ENCODE measurements at places on chromosomes 2 and 18. TPM values are rescaled to one million over a fixed set of nuclear protein-coding genes. Genes with fewer than 3 reads are reported as not detected.

Gene GALR1
- not detected for total RNA-seq

Gene PTPRN
- total RNA-seq = 23.5 TPM

Gene VSNL1
- 0.66 TPM for total RNA-seq

Gene ST8SIA5
- total RNA-seq = not detected

Gene NAT8
- total RNA-seq = not detected

Gene FLACC1
- 1.3 TPM for total RNA-seq

Gene KIAA2012
- not detected for total RNA-seq

Gene MYO7B
- total RNA-seq = 0.13 TPM

Gene SERPINB2
- total RNA-seq = 14.4 TPM

Gene HIBCH
- total RNA-seq = 15.8 TPM

Gene RFTN2
- 3.5 TPM for total RNA-seq

Gene HPCAL1
- 32.0 TPM for total RNA-seq

Gene PRR30
- total RNA-seq = not detected

Gene THSD7B
- total RNA-seq = 1.4 TPM

Gene SLC11A1
- 0.13 TPM for total RNA-seq

Gene IL1B
- total RNA-seq = 11.9 TPM

Gene C1QL2
- not detected for total RNA-seq

Gene ONECUT2
- not detected for total RNA-seq

Gene FAM228A
- 3.2 TPM for total RNA-seq

Gene NCKAP1
- total RNA-seq = 211 TPM

Gene ELOA2
- total RNA-seq = not detected

Gene TMEM18
- 12.3 TPM for total RNA-seq

Gene MAPK4
- total RNA-seq = under 0.01 TPM

Gene ANKRD62
- total RNA-seq = not detected

Gene SCN9A
- 23.8 TPM for total RNA-seq

Gene HOXD1
- total RNA-seq = not detected

Gene ARHGAP25
- total RNA-seq = 0.10 TPM

Gene IL1F10
- not detected for total RNA-seq

Gene SPHKAP
- 0.13 TPM for total RNA-seq

Gene CRACDL
- total RNA-seq = 0.03 TPM

Gene LOXL3
- 110 TPM for total RNA-seq

Gene CFAP53
- total RNA-seq = 0.46 TPM

Gene CMPK2
- total RNA-seq = 0.36 TPM

Gene NPPC
- 0.07 TPM for total RNA-seq

Gene FAM237A
- not detected for total RNA-seq

Gene C18orf54
- 2.7 TPM for total RNA-seq

Gene CDK5R2
- total RNA-seq = not detected

Gene MFSD2B
- total RNA-seq = 0.13 TPM

Gene FBXO15
- total RNA-seq = 0.73 TPM

Gene IL36A
- not detected for total RNA-seq

Gene ASXL3
- total RNA-seq = under 0.01 TPM

Data from smooth muscle cell of the pulmonary artery (primary cell).